ENCODE measurements at places on chromosomes 3 and 15.
A peak's percentile ranks its signal among the peaks of the same experiment; 100 is the strongest.

DNA sequence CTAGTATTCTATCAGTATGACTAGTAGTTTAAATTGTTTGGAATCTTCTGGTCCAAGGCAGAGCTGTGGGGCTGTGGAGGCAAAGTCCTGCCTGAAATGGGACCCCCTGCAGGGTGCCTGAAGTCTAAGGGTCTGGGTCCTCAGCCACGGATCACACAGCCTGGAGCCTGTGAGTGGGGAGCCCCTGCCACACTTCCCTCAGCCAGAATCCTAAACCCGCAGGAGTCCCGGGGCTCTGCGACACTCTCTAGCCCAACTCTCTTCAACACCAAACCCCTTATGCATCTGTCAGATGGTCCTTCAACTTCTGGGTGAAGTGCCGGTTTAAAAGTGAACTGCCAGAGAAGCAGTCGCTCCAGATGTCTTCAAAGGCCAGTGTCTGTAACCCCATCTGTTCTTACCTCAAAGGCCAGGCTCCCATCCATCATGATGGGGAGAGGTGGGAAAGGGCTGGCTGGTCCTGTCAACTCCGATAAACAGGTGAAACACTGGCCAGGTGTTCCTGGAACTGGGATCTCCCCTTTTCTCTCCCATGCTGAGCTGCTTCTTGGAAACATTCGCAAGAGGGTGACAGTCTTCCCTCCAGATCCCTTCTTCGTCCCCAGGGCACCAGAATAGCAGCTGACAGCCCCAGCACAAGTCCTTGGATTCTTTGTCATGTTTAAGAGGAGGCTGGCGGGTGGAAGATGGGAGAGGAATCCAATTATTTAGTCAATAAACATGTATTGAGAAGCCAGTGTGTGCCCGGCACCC lies 45.6 kb downstream of the CPN2 start:
- no peak for DNase-seq

GRCh38 chr15:66046751-66047150 lies 177.5 kb downstream of the RAB11A start:
- DNase-seq, result no peak

DNA sequence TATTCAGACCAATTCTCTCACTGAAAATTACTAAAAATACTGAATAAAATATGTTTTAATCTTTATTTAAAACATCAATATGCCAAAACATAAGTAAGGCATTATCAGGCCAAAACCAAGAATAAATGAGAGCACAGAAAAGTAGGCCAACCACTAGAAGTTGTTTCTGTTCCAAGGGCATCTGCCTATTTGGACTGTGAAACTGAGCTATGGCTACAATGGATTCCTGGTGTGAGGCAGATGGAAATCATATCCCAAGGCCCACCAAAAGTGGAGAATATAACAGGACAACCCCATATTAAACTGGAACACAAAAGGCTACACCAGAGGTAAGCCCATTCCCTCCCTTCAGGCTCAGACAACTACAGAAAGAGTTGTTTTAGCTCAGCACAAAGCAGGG lies 302.8 kb upstream of the IL12A start:
- DNase-seq, result no peak

GRCh38 chr3:82259994-82260393 lies 498.5 kb upstream of the GBE1 start:
- no peak for DNase-seq

DNA sequence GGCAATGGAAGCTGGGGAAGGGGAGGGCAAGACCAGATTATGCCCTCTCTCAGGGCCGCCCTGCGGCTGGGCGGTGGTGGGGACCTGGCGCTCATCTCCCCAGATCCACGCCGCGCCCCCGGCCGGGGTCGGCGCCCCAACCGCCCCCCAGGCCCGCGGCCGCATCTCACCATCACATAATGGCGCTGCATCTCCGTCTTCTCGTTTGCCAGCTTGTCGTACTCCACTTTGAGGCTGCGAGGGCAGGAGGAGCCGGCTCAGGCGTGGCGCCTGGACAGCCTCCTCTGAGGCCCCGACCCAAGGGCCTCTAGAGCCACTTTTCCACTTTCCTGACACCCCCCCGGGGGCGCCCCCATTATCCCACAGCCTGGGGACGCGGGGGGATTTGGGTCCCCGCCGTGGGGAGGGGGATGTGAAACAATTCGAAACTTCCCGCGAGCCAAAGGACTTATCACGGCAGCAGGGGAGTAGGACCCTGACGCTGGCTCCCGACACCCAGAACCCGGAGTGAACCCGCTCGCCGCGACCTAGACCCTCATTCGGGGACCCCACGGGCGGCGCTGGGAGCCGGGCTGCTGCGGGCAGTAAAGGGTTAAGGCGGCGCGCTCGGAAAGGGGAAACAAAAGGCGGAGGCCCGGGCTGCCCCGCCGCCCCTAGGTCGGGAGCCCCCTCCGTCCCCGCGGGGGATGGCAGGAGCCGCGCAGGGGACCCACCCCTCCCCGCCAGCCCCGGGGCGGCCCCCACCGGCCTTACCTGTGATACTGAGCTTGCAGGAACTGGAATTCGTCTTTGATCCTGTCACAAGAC lies 2.1 kb downstream of the TLE3 start:
- DNase-seq, result peak; percentile 29

GRCh38 chr3:100993309-100993708 lies at the start of gene ABI3BP:
ABI3BP (minus strand) TSS chr3:100993421; CDS start chr3:100993384, 37 bp downstream.
- no peak for DNase-seq

Measured in T-helper 2 cell (primary cell).